ENCODE measurements at places on chromosomes 7 and 10.

GRCh38 chr10:126851414-126852108, 53.7 kb upstream of the DOCK1 start:
- no peak for DNase-seq

DNA sequence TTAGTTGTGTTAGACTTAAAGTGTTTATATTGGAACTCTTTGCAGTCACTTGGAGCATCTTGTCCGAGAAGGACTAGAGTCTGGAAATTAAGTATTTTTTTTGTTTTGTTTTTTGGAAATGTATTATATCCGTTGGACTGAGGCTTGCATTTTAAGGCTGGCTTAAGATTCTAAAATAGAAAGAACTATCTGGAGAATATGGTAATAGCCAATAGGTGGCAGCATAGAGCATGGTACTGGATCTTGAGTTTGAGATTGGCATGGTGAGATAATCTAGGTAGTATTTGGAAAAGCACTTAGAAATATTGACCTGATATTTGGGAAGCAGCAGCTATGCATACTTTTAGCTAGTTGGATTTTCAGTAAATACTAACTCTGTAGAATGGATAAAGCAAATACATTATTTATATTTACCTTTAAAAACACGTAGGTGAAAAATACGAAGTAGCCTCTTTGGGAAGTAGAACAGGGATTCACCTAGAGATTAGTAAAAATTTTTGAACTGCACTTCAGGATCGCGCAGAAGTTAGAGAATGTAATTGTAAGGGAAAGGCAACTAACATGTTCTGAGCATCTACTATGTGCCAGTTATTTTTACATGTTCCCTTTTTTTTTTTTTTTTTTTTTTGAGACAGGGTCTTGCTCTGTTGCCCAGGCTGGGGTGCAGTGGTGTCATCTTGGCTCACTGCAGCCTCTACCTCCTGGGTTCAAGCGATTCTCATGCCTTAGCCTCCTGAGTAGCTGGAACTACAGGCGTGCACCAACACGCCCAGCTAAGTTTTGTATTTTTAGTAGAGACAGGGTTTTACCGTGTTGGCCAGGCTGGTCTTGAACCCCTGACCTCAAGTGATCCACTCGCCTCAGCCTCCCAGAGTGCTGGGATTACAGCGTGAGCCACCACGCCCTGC, 78.6 kb downstream of the LCOR start:
- no peak for DNase-seq

DNA sequence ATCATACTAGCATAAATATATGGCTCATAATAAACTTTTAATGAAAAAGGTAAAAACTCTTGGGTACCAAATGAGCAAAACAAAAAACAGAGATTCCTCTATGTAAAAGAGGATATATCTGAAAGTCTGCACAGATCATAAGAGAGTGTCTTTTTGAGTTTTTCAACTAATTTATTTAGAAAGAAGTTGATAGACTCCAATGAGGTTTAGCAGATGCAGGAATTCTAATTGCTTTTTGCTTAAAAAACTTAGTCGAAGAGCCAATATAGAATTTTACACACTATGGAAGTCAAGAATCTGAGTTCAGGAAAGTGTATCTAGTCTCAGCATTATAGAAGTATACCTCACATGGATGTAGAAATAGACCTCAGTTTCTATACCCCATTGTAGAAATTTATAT, 3.4 kb upstream of the MLLT10 start:
- no peak for DNase-seq

DNA sequence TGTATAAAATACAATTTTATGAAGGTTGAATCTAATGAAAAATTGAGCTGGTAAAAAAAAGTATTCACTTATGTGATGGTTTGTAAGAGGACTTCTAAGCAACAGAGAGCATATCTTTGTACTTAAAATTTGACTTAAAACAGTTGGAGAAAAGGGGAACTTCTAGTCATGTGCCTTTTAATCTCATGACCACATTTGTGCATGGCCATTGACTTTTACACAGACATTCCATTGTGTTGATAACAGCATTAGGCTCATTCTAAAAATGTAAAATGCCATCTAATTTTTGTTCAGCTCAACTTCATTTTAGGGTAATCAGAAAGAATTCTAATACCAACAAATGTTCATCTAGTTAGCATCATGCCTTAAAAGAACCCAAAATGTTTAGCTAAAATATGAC, 119.9 kb downstream of the HPSE2 start:
- no peak for DNase-seq

- no peak for DNase-seq
Observed at GRCh38 chr7:94561841-94562514, 52.4 kb downstream of the CASD1 start.

DNA sequence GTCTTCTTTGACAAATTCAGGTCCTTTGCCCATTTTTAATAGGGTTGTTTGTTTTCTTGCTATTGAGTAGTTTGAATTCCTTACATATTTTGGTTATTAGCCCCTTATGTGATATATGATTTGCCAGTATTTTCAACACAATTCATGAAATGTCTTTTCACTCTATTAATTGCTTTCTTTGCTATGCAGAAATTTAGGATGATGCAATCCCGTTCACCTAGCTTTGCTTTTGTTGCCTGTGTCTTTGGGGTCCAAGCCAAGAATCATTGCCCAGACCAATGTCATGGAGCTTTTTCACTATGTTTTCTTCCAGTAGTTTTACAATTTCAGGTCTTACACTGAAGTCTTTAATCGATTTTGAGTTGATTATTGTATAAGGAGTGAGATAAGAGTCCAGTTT, 154.5 kb downstream of the PAXIP1 start:
- DNase-seq: no peak

DNA sequence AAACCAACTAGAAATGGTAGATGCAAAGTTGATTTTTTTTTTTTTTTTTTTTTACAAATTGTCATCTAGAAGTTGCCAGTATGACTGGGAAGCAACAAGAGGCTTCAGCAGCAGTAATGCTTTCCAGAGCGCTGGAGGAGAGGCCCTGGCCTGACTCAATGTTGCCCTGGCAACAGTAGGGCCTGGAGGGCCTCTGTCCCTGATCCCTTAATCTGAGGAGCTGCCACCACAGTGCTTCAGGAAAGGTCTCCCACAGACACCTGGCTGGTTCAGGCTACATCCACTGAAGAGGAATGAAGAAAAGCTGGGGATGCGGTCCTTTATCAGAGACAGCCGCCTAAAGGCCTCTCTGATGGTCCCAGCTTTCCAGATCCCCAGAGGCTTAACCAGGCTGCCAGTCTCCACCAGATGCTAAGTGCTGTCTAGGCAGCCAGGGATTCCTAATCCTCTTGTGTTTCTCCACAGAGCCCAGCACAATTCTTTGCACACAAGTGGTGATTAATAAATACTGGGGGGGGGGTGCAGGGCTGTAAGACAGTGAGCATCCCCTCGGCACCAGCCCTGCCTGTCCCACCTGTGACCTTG, 33.7 kb downstream of the ZNF777 start:
- no peak for DNase-seq

- no peak for DNase-seq
Observed at GRCh38 chr10:48554246-48554645, 50.6 kb downstream of the ARHGAP22 start.

Measured in NCI-H187 treated with DMSO at 0.1 percent for 48 hours (cell line).